ENCODE measurements at places on chromosomes 6 and 20.

- no peak for DNase-seq
Observed at GRCh38 chr20:48612335-48612734, 215.5 kb downstream of the PREX1 start.

- no peak for DNase-seq
Observed at GRCh38 chr20:48338717-48339116, 489.1 kb downstream of the PREX1 start.

DNA sequence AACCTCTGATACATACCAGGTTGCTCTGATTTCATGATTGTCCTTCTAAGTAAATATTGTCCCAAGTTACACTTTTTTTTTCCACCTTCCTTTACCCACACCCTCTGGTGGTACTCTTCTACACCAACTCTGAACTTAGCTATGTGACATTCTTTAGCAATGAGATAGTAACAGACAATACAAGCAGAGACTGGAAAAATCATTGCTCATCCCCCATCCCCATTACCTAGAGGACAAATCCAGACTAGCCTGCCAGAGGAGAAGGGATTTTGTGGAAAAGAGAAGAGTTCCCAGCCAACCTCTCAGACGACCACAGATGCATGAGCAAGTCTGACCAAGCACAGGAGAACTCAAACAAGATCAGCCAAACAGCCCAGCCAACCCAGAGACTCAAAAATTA, 32.8 kb upstream of the TFAP2B start:
- DNase-seq: no peak

- DNase-seq: no peak
Observed at GRCh38 chr6:136803608-136804007, 11.3 kb upstream of the MAP3K5 start.
